Activated T-cell treated with anti-CD3 and anti-CD28 coated beads for 4 hours (primary cell): ENCODE measurements at places on chromosomes 13 and 19.

DNA sequence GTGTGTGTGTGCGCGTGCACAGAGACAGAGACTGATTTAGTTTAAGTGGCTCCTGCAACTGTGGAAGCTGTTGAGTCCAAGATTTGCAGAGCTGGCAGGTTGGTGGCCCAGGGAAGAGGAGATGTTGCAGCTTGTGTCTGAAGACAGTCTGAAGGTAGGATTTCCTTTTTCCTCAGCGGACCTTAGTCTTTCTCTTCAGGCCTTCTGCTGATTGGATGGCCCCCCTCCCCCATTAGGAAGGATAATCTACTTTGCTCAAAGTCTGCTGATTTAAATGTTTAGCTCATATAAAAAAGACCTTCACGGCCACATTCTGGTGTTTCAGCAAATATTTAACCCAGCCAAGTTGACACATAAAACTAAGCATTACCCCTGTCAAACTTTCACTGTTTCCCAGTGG, 84.3 kb downstream of the SLC15A1 start:
- DNase-seq: no peak

DNA sequence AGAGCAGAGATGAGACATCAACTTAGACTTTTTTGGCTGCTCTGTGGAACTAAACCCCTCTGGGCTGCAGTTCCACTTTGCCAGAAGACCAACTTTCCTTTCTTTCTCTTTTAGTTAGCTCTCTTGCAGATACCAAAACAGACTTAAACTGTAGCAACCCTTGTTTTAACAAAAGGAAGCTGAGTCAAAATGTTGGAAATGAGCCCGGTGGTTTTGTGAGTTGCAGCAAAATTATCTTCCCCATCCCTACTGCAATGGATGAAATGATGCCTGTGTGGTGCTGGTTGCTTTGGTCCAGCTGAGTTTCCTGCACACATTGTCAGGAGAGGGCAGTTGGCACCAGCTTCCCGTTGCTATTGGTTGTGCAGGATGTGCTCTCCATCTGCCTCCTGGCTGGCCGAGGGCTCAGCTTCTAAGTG, 115.3 kb downstream of the LRCH1 start:
- DNase-seq: no peak

GRCh38 chr13:41639237-41639904, 182.0 kb downstream of the RGCC start:
- DNase-seq: no peak

DNA sequence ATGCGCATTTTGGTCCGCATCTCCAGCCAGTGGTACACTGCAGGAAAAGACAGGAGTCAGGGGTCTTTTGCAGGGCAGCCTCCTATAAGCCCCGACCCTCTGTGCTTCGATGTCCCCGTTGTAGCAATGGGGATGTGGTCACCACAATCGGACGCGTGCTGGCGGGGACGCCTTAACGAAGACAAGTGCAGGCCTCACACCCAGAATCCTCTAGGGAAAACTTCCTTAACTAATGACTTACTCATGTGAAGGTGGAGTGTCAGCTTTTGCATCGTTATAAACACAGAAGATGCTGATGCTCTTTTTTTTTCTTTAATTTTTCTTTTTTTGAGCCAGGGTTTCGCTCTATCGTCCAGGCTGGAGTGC, 22.1 kb downstream of the VASP start:
- no peak for DNase-seq

DNA sequence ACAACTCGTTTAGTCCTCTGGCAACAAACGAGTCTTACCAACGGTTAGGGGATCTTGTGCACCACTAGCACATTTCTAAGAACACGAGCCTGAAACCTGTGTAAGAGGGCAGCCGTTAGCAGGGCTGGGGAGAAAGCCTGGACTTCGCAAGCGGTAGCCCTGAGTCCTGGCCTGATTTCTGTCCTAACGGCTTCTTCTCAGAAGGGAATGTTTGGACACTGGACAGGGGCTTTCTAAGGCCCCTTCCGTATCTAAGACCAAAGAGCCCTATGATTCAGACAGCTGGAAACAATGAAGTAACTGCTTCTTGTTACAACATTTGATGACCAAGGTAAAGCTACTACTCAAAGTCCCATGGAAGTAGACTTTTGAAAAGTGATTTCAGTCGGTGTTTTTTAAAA, 2.2 kb downstream of the ANKRD10 start:
- no peak for DNase-seq

- no peak for DNase-seq
Measured at GRCh38 chr19:8487137-8487851, 15.1 kb downstream of the PRAM1 start.

- DNase-seq: no peak
Measured at GRCh38 chr13:109651854-109652253, 134.5 kb downstream of the IRS2 start.

DNA sequence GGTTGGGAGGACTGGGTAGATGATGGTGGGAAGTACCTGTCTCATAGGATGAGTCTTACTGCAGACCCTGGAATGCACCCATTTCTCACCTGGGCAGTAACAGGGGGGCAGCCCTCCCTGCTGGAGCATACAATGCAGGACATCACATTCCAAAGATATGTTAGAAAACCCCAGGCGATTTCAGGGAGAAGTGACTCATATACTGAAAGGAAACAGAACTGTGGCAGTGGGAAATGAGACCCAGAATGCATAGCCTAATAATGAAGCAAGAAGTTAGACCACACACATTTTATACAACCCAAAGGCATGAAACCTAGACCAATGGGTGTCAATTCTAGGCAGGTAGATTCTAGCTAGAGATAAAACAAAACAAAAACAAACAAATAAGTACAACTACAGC, 402.7 kb downstream of the IRS2 start:
- no peak for DNase-seq

- DNase-seq: peak; percentile 38
Measured at GRCh38 chr19:19597809-19598306, 20.6 kb downstream of the PBX4 start.

- no peak for DNase-seq
Measured at GRCh38 chr19:1155352-1156304, 18.4 kb downstream of the SBNO2 start.

GRCh38 chr19:5713228-5713627, 6.7 kb downstream of the LONP1 start:
- no peak for DNase-seq

DNA sequence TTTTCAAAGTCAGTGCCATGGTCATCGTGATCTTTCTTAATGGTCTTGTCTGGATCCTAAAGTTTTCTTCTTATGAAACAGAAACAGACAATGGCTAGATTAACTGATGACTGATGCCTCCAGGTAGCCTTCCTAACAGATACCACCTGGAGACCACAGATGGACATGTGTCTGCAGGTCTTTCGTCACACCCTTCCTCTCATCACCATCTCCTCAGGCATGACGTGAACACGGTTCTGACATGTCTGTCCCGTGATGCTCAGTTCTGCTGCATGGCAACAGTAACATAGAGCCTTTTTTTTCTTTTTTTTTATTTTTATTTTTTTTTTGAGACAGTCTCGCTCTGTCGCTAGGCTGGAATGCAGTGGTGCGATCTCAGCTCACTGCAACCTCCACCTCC, 13.1 kb upstream of the LAMP1 start:
- no peak for DNase-seq

DNA sequence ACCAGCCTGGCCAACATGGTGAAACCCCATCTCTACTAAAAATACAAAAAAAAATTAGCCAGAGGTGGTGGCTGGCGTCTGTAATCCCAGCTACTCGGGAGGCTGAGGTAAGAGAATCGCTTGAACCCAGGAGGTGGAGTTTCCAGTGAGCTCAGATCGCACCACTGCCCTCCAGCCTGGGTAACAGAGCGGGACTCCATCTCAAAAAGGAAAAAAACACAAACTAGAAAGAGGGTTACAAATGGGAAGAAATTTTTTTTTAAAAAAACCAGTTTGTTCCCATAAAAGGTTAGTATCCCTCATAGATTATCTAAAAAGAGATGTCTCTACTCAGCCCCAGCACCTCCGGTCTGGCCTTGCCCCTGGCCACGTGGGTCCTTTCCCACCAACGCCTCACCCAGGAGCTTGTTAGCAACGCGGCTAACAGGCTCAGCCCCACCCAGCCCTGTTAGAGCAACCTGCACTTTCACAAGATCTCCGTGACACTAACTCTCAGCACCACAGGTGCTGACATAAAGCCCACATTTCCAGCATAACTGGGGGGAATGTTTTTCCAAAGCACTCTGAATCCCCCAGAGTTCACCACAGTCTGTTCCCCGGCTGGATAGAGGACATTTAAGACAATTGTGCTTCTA, 4.3 kb downstream of the DMKN start:
- no peak for DNase-seq

DNA sequence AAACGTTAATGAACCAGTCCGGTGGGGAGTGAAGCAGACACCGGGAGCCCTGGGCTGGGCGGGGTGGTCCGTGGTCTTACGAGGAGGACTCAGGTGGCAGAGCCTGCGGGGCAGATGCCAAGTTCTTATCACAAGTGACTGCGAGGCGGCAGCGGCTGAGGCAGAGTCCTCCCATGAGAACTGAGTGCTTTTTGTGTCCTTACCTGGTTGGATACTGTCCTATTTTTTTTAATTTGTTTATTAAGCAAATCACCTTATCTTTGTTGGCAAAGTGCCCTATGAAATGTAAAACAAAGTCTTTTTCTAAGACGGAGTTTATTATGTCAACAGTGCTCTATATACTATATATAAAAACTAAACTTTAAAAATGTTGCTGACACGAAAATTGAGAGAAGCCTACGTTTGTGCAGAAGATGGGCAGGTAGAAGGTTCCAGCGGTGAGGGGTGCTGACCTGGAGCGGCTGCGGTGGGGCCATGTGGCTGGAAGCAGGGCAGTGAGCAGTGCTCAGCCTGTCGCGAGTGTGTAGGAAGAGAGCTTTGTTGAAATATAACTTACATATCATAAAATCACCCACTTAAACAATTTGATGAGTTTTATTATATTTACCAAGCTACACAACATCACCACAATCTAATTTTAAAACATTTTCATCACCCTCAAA, 82.2 kb downstream of the ATP11A start:
- no peak for DNase-seq

DNA sequence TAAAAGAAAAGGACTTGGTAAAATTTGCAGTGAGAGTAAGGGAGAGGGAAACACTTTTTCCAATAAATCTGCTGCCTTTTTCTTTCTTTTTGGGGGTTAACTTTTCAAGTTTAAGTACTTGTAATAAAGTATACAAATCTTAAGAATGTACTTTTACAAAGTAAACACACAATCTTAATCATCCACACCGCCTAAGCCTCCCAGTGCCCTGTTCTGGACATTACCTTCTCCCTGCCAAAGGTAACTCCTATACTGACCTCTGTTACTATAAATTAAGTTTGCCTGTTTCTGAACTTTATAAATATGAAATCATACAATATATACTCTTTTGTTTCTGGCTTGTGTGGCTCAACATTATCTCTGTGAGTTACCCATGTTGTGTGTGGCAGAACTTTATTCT, 137.9 kb downstream of the RGCC start:
- no peak for DNase-seq

GRCh38 chr13:33840402-33840801, 22.5 kb downstream of the RFC3 start:
- DNase-seq: no peak

DNA sequence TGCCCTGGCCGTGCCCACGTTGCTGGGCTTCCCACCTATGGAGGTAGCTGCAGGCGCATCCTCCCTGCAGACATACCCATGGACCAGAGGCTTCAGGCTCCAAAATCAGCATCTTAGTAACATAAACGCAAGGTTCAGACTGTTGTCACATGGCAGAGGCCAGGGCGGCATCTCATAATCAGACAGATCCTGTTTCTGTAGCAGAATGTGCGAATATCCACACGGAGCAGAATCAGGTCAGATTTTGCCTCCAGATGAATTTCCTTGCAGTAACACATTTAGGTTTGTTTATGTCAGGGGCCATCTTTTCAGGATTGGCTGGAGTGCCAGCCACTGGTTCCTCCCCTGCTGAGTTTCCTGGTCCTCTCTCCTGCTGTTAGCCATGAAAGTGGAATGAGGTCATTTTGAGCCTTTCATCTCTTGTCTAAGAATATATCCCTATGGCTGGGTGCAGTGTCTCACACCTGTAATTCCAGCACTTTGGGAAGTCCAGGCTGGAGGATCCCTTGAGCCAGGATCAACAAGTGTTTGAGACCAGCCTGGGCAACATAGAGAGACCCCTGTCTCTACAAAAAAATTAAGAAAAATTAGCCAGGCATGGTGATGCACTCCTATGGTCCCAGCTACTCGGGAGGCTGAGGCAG, 20.5 kb downstream of the SMARCA4 start:
- DNase-seq: no peak

- no peak for DNase-seq
Measured at GRCh38 chr19:51098365-51099046, 9.7 kb downstream of the CTU1 start.

DNA sequence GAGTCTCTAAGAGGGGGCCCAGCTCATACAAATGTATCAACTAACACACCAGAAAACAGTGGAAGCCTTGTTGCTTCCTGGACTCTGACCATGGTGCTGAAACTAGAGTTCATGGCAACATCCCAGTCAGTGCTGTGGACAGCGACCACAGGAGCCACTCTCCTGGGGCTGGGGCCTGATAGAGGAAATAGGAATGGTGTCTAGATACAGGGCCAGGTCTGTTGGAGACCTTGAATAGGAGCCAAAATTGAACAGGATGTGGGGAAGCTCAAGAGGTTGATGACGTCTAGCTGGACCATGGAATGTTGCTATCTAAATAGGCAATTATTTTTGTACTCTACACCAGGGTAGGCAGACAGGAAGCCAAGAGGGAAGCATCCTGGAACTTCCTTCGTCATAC, 21.7 kb downstream of the LILRB4 start:
- no peak for DNase-seq

- no peak for DNase-seq
Measured at GRCh38 chr19:49132974-49133609, 13.7 kb downstream of the PPFIA3 start.

GRCh38 chr13:36417331-36417730, 15.0 kb upstream of the CCNA1 start:
- DNase-seq: no peak

DNA sequence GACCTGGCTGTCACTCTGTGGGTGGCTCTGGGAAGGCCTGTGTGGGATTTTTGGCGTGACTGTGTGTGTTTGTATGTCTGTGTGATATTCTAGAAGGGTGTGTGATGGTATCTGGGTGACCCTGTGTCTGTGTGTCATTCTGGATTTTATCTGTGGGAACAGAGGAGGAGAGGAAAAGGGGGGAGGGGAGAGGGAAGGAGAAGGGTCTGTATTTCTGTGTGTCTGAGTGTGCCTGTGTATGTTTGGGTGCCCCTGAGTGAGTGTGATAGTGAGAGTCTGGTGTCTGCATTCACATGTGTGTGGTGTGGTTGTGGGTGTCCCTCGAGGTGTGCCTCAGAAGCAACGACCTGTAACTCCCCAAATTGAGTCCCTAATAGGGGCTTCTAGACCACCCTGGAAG, 8.1 kb upstream of the NFIX start:
- no peak for DNase-seq

GRCh38 chr19:2261438-2262172, 5.4 kb upstream of the JSRP1 start:
- no peak for DNase-seq

DNA sequence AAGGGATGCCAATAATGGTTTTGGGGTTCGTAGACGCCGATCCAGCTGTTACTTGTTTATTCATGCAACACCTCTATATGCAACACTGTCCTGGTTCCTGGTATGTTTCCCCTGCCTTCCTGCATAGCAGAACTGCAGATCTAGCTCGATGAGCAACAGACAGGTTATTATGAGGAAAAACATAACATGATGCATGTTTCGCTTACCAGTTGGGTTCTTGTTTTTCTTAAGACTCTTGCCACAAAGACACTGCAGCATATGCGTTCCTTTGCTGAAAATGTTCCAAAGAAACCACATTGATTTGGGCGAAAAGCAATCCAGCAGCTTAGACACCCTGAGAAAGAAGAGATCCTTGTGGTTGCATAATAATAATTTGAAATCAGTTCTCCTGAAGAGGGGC, 583 bp downstream of the FGF14 start:
- no peak for DNase-seq

GRCh38 chr19:33344573-33344925, 29.0 kb upstream of the CEBPG start:
- DNase-seq: no peak
